Hippocampal formation (tissue), 2 donors: ENCODE measurements at places on chromosomes 4 and X.

DNA sequence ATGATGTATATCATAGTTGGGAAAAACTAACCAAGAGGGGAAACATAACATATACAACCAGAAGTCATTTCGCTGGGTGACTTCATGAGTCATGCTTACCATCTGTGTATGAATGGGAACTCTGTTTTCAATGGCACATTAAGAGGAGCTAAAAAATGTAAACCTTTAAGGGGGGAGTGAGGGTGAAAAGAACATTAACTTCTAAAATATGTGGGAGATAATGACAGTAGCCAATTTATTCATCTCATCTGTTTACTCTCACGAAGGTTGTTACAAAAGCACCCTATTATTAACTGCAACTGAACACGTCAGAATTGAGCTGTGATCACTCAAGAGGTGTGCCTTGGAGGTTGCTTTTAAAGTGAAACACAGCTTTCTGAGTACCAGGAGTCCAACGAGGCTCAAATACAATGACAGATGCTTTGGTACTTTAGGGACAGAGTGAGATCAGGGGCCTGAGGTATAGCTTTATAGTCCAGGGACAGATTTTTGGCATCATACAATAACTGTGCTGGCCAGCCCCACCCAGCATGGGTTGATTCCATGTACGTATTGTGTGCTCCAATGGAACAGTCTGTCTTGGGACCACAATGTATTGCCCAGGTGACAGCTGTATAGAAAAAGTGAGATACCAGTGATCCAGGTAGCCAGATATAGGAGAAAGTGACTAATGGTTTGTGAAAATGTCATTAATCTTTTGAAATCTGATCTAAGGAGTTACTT lies 107.3 kb downstream of the AMMECR1 start:
- DNase-seq, result no peak

DNA sequence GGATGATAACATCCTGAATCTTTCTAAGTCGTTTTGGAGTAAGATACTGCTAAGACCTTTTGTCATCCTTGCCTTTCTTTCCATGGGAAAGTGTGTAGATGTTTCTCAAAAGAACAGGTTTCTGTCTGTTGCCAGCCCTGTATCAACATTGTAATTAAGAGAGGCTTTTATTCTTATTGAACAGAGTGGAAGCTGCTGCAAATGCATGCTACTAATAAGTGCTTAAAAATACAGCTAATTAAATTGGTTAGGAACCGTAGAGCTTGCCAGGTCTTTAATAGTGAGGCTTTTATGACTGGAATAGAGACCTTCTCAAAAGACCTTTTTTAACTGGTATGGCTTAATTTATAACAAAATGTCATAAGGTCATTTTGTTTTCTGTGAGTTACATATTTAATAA lies 34.4 kb downstream of the INTU start:
- no peak for DNase-seq

- DNase-seq, result no peak
These were observed 232.3 kb upstream of the TENM3 start for GRCh38 chr4:182010876-182011275.

DNA sequence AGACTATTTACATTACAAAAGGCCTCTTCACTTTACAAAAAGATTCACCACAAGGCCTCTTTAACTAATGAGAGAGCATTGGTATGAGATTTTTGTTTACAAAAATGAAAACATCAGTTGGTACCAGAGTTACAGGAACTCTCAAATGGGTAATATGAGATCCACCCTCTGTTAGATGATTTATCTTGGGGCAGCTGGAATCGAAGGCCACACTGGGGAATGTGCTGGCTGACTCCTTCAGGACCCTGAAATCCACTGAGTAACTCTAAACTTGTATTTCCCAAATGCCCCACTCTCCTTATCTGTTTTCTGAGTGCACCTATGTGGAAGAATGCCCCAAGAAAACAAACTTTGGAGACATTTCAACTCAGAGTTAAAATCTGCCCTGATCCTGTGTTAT lies 232.9 kb upstream of the F9 start:
- no peak for DNase-seq

DNA sequence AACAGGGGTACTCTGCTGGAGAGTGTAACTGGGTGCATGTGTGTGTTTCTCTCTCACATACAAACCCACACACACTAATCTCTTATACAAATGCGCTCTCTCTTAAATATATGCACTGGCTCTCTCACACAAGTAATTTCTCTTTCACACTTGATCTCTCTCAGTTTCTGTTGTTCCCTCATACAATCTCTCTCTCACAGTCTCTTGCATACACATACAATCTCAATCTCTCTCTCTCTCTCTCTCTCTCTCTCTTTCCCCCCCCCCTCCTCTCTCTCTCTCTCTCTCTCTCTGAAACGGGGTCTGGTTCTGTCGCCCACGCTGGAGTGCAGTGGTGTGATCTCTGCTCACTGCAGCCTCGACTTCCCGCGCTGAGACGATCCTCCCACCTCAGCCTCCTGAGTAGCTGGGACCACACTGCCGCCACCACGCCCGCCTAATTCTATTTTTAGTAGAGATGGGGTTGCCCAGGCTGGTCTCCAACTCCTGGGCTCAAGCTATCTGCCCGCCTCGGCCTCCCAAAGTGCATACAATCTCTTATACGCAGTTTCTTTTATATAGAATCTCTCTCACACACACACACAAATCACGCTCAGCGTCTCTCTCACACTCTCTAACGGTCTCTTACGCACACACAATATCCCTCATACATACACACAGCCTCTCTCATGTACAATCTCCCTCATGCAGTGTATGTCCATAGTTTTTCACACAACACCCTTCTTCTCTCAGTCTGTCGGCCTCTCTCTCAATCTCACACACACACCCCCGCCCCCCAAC lies 518 bp upstream of the FAM241A start:
- no peak for DNase-seq

DNA sequence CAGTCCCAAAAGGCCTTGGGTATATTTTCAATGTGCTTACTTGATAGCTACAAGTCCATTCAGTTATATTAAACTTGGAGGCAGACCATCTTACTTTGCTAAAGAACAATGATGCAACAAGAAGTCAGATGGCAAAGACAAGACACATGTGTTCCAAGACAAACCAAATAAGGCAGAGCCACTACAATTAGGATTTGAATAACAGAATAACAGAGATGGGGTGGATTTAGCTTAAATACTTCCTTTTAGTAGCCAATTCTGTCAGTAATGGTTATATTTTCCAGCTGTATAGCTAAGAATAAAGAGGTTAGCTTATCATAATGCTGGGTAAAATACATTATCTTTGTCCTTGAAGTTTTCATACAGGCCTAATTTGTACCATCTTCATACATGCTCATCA lies 37.7 kb upstream of the FRAS1 start:
- DNase-seq, result no peak

DNA sequence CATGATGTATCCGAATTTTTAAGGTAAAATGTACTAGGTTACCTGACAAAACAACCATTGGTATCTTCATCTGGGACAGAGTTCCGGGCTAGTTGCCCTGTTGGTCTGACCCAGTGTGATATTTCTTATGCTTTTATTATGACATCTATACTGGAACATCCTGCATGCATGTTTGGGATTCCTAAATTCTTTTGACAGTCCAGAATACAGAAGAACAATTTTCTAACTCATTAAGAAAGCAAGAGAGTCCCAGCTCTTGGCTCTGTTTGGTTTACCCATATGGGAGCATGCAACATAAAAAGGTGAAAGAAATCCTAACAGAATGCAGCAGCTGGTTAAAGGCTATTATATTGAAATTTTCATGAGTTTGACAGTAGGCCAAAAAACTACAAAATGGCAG lies 247.7 kb upstream of the FTHL17 start:
- DNase-seq, result no peak

DNA sequence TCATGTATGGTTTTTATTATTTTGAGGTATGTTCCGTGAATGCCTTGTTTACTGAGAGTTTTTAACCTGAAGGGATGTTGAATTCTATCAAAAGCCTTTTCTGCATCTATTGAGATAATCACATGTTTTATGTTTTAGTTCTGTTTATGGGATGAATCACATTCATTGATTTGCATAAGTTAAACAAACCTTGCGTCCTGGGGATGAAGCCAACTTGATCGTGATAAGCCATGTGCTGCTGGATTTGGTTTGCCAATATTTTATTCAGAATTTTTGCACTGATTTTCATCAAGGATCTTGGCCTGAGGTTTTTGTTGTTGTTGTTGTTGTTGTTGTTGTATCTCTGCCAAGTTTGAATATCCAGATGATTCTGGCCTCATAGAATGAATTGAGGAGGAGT lies 43.8 kb downstream of the CDX4 start:
- DNase-seq, result no peak
